ENCODE measurements at places on chromosomes 6 and 20.

GRCh38 chr6:107786709-107787588, 37.2 kb downstream of the SCML4 start:
- no peak for DNase-seq

DNA sequence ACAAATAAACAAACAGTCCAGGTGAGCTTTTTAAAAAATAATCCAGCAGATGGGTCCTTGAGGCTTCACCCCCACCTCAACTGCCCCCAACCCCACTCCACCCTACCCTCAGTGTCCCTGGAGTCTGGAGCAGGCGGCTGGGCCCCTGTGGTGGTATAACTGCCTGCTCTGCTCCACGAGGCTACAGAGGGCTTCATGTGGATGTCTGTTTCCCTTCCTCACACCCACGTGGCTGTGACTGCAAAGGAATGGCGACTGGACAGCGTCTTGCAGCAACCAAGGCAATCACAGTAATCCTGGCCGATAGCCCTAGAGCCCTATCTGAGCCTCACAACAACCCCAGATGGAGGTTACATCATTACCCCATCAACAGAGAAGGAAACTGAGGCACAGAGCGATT, 76.5 kb downstream of the SLC2A10 start:
- DNase-seq: no peak

DNA sequence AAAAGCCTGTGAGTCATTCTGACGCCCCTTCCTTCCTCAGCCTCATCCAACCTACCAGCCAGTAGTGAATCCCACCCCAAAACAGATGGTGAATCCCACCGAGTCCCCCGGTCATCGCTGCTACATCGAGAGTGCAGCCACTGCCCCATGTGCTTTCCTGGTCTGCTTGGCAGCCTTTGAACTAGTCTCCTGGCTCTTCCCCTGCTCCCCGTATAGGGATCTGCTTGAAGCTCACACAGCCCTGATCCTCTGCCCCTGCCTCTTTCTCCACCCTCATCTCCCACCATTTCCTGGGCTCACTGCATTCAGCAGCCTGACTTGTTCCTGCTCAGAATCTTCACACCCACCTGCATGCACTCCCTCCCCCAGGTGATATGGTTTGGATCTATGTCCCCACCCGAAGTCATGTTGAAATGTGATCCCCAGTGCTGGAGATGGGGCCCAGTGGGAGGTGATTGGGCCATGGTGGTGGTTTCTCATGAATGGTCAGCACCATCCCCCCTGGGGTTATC, 14.6 kb downstream of the SYNJ2 start:
- no peak for DNase-seq

GRCh38 chr6:84392261-84392660, 164.8 kb upstream of the CEP162 start:
- no peak for DNase-seq

DNA sequence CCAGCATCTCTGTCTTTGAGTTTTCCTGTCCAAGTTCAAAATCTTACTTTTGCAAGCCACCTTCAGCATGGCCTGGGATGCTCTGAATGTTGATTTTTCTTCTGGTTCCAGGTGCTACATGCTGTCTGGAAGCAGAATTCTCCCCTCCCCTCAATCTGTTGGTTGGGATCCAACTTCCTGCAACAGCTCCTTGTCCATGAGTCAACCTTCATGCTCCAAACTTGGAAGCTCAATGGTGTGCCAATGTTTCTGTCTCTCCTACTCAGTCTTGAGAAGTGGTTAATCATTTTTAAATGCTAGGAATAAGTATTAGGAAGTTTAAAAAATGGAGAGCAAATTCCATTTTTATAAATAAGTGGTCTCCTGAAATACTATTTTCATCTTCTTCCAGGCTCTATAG, 33.2 kb upstream of the PLEKHG1 start:
- no peak for DNase-seq

DNA sequence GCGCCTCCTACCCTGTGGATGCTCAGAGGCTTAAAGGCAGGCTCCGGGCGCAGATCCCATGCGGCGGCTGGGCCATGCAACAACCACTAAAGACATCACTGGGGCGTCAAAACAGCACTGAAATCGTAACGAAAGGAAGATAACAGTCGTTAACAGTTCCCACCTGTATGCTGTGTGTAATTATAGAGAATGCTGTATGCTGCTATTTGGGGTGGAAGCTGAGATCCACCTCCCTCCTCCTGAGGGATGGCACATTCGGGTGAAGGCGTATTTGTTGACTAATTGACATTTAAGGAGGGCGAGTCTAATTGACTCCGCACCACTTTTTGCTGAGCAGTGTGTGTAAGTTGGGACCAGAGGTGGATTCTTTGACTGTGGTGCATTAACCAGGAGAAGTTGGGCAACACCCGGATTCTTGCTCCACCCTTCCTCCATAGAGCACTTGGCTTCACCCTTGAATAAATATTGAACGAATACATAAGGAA, 687 bp downstream of the SLC35A1 start:
- DNase-seq: peak; percentile 29

- no peak for DNase-seq
Measured at GRCh38 chr6:159953091-159953601, 15.7 kb upstream of the IGF2R start.

DNA sequence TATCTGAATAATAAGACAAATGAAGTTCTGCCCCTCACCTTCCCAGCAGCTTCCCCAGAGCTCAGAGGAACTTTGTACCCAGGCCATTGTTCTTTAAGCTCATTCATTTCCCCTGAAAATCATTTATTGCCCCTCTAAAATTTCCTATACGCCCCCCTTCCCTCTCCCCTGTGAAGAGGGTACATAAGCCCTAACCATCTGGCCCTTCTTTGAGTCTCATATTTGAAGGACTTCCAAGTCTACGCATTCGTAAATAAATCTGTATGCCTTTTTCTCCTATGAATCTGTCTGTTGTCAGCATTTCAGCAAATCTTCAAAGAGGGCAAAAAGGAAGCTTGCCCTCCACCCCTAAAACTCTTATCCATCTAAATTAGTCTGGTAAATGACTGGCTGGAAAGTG, 73.1 kb upstream of the DST start:
- DNase-seq: no peak

- DNase-seq: no peak
Measured at GRCh38 chr6:94357381-94357980, 938.1 kb upstream of the EPHA7 start.

DNA sequence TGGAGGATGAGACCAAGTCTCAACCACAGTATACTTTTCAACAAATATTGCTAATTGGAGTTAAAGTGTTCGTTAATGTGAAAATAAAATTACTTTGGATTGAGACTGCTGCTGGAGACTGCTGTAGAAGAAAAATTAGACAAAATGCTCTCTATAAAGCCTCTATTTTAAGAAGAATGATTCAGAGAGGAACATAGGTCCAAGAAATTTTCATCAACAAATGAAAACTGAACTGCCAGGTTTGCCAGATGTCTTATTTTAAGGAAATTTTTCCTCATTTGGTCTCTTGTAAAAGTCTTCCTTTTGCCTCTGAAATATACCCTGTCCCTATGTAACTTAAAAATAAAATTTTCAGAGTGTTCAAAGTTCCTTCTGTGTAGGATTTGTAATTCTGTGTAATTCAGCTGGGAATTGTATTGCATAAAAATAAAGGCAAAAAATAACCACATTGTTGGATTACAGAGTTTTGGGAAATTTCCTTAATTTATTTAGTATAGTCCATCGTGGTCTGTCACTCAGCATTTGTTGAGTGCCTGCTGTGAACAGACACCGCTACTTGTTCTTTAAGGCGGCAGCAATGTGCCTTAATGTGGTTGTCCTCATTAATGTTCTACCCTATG, 27.4 kb downstream of the ANKS1A start:
- no peak for DNase-seq

- peak; percentile 73 for DNase-seq
Measured at GRCh38 chr20:47857569-47858464, 72.5 kb upstream of the SULF2 start.

- no peak for DNase-seq
Measured at GRCh38 chr6:31899215-31899614, 1.7 kb upstream of the EHMT2 start.

- DNase-seq: no peak
Measured at GRCh38 chr6:98904096-98904495, 43.6 kb downstream of the FBXL4 start.

- peak; percentile 45 for DNase-seq
Measured at GRCh38 chr6:1560281-1561058, 49.2 kb upstream of the FOXC1 start.

DNA sequence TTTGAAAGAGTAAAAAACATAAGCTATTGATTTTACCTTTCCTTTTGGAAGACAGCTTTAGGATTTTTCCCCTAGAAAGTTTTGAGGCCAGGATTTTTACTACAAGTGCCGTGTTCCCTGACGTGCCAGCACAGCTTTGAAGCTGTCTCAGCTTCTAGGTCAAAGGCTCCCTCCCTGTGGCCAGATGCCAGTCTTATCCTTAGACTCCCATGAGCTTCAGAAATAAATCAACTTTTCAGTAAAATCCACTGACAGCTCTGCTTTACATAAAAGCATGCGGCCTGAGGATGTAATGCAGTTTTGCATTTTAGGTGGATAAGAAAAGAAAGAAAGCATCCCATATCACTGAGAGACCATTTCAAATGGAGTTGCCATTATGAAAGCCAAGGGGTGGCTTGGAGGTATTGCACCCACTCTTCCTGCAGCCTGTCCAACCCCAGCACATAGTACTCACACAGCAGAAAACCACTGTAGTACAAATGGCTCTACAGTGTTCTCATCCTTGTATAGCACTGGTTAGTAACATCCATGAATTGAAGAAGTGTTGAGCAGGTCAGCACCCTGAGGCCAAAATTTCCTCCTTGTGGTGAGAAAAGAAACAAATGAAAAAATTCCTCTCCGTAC, 15.2 kb upstream of the ATXN1 start:
- no peak for DNase-seq

DNA sequence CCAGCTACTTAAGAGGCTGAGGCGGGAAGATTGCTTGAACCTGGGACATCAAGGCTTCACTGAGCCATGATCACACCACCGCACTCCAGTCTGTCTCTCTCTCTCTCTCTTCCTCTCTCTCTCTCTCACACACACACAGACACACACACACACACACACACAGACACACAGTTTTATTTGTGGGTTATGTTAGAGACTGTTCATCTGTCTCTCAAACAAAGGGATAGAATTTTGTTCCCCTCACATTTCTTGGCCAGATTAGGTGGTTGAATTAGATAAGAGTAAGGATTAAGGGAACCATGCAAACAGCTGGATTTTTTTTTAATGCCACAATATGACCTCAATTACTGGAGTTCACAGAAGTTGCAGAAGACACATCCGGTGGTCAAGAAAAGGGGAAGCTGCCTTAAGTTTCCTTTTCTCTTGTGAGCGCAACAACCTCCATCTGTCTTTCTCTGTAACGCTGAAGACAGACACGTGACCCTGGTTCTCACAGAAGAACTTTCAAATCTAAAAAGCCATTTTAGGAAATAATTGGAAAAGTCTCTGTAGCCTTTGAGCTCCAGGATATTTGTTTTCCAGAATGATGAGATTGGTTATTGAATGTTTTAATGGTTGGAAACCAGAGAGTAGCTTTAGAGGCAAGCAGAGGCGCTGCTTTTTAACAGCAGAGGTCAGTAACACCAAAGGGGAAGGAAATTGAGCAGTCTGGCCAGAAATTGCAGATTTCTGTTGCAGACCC, 32.9 kb upstream of the LGSN start:
- no peak for DNase-seq

DNA sequence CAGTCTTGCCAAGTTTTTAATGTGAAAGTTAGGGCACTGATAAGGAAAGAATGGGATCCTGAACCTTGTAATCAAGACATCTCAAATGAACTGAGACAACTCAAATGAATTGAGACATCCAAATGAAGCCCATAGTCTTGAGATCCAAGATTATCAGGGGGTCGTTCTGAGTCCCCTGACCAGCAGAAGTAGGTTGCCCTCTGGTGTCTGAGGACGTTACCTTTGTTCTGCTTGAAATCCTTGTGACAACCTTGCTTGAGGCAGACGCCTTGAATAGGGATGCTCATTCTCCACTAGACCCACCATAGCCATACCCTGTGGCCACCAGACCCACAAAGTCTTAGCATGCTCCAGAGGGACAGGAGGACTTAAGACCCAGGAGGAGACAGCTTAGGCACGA, 37.7 kb downstream of the ZBTB9 start:
- DNase-seq: no peak

- no peak for DNase-seq
Measured at GRCh38 chr6:164924674-164925073, 384.7 kb downstream of the C6orf118 start.

DNA sequence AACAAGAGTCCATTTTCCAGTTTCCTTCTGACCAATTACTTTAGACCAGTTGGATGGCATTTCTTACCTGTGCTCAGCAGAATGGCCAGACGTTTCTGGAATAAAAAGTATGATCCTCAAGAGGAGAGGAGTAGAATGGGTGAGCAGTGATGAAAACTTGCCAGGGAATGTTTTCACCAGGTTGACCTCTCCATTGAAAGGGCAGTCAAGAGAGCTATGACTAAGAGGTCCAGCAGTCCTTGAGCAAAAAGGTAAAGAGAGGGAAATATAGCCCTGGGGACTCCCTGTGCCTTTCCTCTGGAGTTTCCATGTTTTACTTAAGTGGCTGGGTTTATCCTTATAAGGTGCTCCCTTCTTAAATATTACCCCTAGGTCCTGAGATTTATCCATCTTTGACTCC, 210.9 kb downstream of the TBX18 start:
- DNase-seq: no peak
